Ovary (tissue), 10 donors: ENCODE measurements at places on chromosomes 1 and 21. TPM values are rescaled to one million over a fixed set of nuclear protein-coding genes. Genes with fewer than 3 reads are reported as not detected.

MPZ gene
- 2.5 TPM for total RNA-seq

RO60 gene
- total RNA-seq = 101 TPM

ERICH3 gene
- total RNA-seq = 10.9 TPM

IGSF3 gene
- total RNA-seq = 1.8 TPM

SYTL1 gene
- 4.5 TPM for total RNA-seq

ALG14 gene
- 1.4 TPM for total RNA-seq

OPRD1 gene
- not detected for total RNA-seq
